ENCODE measurements at places on chromosomes 7 and 10.

DNA sequence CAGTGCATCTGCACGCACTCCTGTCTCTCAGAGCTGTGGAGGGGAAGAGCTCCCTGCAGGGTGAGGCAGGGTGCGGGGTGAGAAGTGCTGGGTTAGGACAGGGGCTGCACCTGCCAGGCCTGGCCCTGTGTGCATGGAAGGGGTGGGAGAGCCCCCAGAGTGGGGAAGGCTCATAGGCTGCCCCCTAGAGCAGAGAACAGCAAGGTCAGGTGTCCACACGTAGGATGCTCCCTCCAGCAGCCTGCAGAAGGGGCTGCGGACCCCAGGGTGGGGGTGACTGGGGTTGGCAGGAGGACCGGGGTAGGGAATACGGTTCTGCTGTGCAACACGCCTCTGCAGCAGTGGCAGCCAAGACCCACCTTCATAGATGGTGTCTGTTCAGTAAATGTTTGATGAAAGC is 208.6 kb downstream of the PTPRN2 start:
- no peak for DNase-seq

DNA sequence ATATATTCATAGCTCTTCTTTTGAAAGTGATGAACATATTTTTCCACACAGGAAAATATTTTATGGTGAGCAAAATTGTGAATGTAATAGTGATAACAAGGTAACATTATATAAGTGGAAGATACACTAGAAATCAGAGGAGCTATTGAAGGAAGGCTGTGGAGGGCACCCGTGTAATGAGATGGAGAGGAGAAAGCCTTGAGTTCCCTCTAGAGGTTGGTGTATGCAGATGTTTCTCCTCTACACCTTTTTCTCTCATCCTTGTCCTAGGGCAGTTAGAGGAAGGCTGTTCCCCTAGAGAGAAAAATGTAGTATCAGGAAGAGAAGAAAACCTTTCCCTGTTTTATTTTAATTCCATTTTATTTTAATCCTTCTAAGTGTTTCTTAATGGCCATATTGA is 54.6 kb upstream of the NRG3 start:
- no peak for DNase-seq

DNA sequence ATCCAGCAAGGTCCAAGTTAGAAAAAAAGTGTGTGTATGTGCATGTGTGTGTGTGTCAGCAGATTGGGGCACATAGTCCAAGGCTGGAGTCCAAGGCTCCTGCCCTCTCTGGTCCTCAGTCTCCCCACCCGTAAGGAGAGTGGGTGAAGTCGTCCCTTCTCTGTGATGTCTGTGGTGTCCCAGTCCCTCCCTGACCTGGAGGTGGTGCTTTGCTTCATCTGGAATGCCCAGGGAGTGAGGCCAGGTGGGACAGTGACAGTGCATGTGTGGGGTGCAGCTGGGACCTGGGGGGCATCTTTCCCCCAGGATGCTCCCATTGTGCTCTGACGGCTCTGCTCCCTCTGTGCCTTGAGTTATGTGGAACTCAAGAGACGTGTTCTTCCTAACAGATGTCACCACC is 18.0 kb downstream of the AQP1 start:
- DNase-seq, result no peak

- DNase-seq, result peak; percentile 45
These were observed 171.8 kb downstream of the SUGCT start for GRCh38 chr7:40306596-40306995.

DNA sequence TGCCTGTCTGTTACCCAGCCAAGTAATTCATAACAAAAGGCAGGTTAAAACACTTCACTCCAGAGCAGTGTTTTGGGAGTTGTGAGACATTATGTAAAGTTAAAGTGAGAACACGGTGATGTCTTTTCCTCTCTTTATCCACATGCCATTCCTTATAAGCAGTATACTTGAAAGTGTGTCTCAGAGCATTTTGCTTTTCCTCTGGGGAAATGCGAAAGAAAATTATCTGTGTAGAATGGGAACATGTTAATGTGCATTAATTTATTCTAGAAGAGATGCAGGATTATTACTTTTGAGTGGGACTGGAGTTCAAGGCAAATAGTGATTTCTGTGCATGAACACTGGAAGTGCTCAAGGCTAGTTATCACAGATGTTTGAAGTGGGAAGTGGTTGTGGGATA is 170.4 kb downstream of the PLXDC2 start:
- no peak for DNase-seq

- DNase-seq, result no peak
These were observed 635.4 kb downstream of the CALN1 start for GRCh38 chr7:71776726-71777125.

Measured in astrocyte of the hippocampus (primary cell).